ENCODE measurements at places on chromosomes 5 and 9.

DNA sequence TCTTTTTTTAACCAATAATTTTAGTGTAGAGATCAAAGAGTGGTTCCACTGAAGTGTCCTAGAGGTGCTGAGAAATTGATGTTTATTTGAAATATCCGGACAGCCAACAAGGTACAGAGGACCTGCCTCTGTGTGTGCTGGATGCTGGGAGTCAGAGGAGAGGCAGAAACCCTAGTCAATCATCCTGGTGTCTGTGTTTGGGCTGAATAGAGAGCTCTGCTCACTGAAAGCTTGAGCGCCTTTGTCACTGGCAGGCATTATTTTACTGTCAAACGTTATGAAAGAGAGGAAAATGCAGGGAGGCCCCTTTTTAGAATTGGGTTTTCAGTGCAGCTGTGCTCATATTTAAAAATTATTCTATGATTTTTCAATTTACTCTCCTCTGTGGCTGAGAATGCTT lies 480.3 kb upstream of the TYRP1 start:
- no peak for DNase-seq

DNA sequence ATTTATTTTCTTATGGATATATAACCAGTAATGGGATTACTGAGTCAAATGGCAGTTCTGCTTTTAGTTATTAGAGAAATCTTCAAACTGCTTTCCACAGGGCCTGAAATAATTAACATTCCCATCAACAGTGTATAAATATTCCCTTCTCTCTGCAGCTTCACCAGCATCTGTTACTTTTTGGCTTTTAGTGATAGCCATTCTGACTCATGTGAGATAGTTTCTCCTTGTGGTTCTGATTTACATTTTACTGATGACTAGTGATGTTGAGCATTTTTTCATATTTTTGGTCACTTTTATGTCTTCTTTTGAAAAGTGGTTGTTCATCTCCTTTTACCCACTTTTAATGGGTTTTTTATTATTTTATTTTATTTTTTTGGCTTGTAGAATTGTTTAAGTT lies 1290.3 kb upstream of the CDH9 start:
- DNase-seq, result no peak

- DNase-seq, result no peak
Observed at GRCh38 chr9:128224877-128225276, 21.7 kb downstream of the DNM1 start.

DNA sequence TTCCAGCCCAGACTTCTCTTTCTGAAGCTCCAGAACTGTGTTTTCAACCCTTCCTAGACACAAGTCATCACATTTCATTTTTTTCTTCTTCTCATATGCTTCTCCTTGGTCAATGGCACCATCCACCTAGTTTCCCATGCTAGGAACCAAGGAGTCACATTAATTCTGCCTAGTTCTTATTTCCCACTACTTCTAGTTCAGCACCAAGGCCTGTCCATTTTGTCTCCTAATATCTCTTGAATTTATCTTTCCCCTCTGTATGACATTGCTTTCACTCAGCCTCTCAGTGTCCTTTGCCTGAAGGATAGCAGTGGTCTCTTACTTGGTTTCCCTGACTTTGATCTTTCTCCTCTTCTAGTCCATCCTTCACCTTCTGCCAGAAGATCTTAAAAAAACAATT lies 38.8 kb downstream of the ARHGEF28 start:
- DNase-seq, result no peak

DNA sequence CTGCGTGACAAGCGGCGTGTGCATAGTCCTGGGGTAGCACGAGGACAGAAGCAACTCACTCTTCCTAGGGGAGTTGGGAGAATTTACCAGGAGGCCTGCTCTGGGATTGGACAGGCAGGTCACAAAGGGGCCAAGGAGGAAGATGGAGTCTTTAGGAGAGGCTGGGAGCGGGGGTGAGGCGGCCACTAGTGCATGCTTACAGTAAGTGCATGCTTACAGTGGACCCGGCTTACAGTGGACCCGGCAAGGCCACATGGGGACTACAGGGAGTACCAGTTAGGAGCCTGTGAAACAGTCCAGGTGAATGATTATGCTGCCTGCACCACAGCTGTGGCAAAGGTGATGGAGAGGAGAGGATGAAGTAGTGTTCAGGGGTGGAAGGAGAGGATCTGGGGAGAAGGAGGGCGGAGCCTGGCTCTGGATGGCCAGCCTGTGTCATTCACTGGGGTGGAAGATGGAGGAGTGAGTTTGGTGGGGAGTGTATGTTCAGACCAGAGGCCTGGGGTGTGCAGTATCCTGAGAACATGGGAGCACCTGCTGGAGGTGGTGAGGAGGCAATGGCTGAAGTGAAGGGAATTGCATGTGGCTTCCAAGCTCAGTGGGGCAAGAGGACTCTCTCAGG lies 78.7 kb downstream of the CRB2 start:
- DNase-seq, result no peak

Measured in stimulated activated CD4-positive, alpha-beta T cell treated with anti-CD3 and anti-CD28 coated beads, Interleukin-15, amount 100 ng/mL, for 48 hours (primary cell).